IMR-90 (cell line): ENCODE measurements at places on chromosomes 11 and 22. TPM values are rescaled to one million over a fixed set of nuclear protein-coding genes. Genes with fewer than 3 reads are reported as not detected.

MAJIN gene
- not detected in 2 replicates for total RNA-seq

BCO2 gene
- total RNA-seq, result 0.18 and 0.83 TPM in 2 replicates

ZP1 gene
- total RNA-seq, result 0.18 and 0.28 TPM in 2 replicates

TREH gene
- not detected in 2 replicates for total RNA-seq

CYTH4 gene
- total RNA-seq, result 0.28 and 0.36 TPM in 2 replicates

C22orf42 gene
- total RNA-seq, result not detected in 2 replicates

TUB gene
- 10.8 and 12.9 TPM in 2 replicates for total RNA-seq

MPZL2 gene
- not detected in 2 replicates for total RNA-seq

TMEM225 gene
- total RNA-seq, result not detected in 2 replicates

TRAPPC4 gene
- 102 and 151 TPM in 2 replicates for total RNA-seq

KLHDC7B gene
- not detected in 2 replicates for total RNA-seq

CXCR5 gene
- total RNA-seq, result not detected in 2 replicates

APOL5 gene
- total RNA-seq, result under 0.01 and 0.18 TPM in 2 replicates

SERPINH1 gene
- 772 and 841 TPM in 2 replicates for total RNA-seq

RASGRP2 gene
- total RNA-seq, result not detected in 2 replicates

VSIG2 gene
- not detected in 2 replicates for total RNA-seq

NRXN2 gene
- total RNA-seq, result 0.18 and 0.28 TPM in 2 replicates

OR6A2 gene
- total RNA-seq, result 0.56 and 0.72 TPM in 2 replicates

MPEG1 gene
- total RNA-seq, result not detected in 2 replicates
